ENCODE measurements at places on chromosomes 7 and 10.

DNA sequence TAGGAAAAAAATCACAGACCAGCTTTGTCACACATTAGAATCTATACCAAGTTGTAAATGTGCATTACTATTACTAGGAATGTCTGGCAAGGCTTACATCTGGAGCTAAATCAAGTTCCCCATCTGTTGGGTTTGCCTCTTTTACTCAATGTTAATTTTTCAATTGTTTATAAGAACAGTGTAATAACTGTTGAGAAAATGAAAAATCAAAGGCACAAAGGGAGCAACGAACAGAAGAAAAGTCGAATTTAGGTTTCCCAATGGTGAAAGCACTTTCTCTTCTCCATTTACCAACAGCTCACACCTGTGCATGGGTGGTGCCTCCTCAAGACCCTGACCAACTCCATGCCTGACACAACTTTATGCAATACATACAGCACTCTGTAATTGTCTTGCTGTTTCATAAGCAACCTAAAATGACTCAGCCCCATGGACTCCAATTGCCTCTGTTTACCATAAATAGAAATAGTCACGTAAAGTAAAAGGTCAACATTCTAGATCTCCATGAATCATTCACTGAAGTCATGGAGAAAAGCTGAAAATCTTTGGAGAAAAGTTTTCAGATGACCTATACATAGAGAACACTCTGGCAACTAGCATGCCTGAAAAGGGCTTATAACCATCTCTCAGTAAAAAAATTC lies 95.5 kb upstream of the KCNIP2 start:
- DNase-seq = peak; percentile 87

DNA sequence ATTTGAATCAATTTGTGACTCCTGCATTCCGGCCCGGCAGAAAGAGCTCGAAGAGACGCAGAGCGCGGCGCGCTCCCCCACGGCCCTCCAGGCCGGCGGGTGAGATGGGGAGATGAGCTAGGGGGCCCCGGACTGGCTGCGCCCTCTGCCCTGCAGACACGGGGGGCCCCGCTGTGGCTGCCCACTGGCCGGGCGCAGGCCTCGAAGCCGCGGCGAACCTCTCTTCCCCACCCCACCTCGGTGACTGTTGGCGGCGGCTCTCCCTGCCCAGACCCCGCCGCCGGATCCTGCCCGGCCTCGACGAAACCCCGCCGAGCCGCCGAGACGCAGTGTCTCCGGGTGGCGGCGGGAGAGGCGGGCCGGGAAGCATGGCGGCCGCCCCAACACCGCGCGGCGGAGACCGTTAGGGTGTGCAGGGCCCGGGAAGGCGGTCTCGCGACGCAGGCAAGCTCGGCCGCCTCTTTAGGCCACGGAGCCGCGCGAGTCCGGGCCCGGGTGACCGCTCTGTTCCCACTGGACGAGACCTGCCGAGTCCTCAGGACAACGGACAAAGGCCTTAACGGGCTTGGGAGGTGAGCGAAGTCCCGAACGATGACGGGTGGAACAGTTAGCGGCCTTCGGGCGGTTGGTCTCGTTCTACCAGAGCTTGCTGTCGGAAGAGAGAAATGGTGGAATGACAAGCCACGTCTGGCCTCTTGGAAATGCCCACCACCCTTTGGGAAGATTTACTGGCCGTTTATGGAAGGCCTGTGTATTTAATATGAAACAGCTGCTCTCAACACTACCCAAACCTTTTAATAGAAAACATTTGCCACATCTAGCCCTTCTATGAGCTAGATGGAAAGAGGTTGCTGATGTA lies 24.3 kb downstream of the NUP42 start:
- DNase-seq = no peak

- no peak for DNase-seq
Measured at GRCh38 chr10:5958675-5959074, 18.7 kb downstream of the IL15RA start.

GRCh38 chr10:76086761-76087639 lies 655.6 kb downstream of the LRMDA start:
- no peak for DNase-seq

GRCh38 chr7:117688126-117688525 lies 185.1 kb downstream of the CTTNBP2 start:
- no peak for DNase-seq
